ENCODE measurements at places on chromosomes 7 and 10.

GRCh38 chr10:103709341-103709920 is 145.9 kb downstream of the SH3PXD2A start:
- no peak for DNase-seq

GRCh38 chr7:45028920-45029344 is 28.9 kb downstream of the CCM2 start:
- no peak for DNase-seq

DNA sequence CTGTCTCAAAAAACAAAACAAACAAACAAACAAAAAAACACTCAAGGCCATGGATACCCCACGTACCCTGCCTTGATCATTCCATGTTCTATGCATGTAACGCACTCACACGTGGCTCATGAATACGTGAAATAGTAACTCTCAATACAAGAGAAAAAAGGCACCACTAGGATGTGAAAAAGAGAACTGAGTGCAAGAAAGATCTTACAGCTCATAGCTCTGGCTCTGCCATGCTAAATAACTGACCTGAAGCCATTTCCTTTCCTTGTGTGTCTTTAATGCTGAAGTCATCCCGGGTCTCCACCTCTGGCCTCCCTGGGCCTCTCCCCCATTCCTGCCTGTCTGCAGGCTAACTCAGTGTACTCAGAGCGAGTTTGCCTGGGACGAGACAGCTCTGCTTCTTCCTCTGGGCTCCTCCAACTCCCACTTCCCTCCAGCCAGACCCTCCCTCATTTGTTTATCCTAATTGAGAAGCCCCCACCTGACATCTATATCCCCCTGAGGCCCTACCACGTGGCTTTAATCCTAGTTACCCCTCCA is 117.3 kb downstream of the PRPF18 start:
- DNase-seq: no peak

DNA sequence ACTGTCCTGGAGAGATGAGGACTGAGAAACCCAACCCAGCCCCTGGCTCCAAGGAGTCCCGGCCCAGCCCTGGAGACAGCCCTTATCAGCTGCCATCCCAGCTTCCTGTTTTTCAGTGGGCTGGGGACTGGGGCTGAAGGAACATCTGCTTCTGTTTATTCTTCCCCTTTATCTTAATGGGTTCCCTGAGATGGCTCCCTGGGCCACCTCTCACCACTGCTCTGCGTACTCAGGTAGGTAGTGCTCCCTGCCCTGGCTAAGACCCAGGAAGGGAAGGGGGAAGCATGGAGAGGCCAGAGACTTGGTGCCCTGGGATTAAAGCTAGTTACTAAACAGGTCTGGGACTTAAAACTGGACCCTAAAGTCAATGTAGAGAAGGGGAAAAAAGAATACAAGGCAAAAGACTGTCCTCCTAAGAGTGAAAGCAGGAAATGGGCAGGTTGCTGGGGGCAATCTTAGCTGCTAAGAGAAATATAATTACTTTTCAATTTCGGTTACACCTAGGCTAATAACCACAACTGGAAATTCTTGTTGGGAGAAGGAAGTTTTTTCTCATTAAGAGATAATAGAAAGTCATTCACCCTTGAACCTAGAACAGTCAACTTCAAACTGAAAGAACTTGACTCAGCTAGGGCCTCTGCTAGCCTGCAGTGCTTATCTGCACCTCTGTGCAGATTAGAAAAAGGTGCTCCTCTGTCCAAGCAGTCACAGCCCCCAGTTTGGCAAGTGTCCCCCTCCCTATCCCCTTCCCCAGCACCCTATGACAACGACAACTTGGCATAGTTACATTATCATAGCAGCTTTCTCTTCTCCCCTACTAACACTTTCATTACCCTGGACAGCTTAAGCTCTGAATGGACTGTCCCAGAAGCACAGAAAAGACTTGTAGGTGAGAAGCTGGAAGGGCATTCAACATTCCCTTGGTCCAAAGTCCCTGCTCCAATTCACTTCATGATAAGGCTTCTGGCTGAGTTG is 65.6 kb upstream of the KDM7A start:
- no peak for DNase-seq

DNA sequence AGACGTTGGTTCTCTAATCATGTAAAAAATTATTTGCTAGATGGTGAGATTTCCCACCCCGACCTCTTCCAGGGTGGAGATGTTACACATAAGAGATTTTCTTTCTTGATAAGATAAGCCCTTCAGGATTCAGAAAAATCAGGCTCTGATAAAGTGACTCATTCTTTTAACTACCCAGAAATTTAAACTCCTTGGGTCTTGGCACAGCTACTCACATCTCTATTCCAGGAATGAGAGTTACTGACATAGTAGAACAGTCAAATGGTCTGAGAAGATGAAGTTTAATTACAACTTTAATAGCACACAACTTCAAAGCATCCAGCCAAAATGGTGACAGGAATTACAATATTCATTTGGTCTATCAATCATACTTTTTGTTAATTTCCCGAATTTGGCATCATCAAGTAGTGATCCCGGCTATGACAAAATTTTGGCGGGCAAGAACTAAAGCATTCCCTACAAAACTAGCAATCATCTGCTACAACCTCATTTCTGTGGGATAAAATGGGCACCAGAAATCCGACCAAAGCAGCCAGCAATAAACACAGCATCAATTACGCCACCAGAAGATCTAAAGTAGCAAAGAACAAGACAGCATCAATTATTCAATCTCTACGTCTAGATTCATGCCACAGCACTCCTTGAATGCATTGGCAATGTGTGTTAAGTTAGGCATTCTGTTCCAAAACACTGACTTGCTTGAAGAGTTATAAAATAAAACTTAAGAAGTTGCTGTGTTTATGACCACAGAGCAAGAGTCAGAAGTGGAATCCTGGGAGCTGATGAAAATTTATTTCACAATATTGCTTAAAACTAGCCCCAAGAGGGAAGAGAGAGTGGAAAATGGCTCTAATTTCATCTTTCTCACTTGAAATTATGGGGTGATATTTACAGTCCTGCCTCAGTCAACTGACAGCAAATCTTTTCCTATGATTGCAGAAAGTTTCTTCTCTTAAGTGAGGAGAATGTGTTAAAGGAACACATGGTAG is 565.7 kb upstream of the ANKRD30A start:
- no peak for DNase-seq

DNA sequence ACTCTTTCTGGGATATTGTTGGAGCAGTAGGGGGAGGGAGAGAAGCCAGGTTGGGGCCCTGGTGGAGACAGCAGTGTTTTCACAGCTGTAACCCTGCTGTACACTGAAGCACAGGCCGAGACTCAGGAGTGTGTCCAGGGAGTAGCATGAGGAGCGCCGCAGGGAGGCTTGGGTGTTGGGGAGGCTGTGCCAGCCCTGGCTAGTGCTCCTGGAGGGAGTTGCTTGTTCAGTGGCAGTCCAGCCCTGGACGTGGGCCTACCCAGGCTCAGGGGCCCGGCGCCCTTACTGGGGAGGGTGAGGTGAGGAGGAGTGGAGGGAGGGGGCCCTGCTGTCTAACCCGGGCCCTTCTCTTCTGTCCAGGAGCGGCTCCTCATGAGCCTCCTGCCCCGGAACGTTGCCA is 35.9 kb downstream of the ADCY1 start:
- DNase-seq: no peak

GRCh38 chr7:1947586-1948217 is 277.6 kb downstream of the ELFN1 start:
- DNase-seq: no peak

- no peak for DNase-seq
Observed at GRCh38 chr10:122342293-122343134, 32.0 kb upstream of the PLEKHA1 start.

DNA sequence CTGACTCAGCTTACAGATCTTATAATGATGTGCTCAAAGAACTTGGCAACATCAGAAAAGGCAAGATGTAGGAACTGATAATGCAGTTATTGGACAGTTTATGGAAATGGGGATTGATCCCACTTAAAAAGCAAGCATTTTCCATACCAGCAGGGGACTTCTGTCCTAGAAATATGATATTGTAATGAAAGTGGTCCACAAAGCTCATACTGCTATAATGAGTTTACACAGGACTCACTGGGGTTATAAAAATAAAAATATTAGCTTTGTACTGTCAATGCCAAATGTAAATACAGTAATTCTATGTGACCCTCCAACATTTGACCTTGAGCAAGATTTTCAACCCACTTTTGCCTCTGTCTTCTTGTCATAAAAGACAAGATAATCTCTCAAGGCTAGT is 145.5 kb upstream of the SEM1 start:
- no peak for DNase-seq

DNA sequence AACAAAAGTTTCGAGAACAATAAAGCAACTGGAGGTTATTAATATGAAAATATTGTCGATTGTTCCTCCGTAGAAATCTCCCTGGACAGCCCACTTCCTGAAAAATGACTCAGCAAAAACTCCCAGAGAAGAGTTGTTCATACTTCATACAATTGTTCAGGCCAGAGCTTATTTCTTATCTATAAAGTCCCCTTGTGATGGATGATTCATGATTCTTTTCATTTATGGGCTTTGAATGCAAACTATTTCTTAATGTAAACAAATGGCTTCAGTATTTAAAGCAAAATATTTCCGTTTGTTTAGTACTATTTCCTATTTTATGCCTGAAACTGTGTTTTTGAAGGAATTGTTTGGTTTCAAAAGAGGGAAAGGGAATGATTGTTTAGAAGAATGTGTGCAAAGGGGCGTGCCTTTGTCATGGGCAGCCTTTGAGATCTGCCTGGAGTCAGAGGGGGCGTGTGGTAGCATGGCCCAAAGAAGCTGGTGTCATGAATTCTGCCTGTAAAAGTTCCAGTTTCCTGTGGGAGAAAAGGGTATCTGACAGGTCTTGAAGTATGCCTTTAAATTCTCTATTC is 26.2 kb upstream of the EXOC6 start:
- DNase-seq: no peak

DNA sequence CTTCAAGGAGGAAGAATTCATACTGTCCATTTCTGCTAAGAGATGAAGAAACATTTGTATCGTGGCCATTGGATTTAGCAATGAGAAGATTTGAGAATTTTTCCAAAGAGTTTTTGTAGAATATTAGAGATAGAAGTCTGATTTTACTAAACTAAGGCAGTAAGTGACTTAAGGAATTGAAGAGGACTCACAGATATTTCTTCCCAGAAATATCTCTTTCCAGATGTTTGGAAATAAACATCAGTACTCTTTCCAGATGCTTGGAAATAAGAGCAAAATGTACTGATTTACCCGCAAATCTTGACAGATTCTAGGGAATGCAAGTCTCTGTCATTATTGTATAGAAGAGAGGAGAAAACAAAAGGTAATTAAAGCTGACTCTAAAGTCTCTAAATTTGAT is 91.3 kb downstream of the IMMP2L start:
- no peak for DNase-seq

DNA sequence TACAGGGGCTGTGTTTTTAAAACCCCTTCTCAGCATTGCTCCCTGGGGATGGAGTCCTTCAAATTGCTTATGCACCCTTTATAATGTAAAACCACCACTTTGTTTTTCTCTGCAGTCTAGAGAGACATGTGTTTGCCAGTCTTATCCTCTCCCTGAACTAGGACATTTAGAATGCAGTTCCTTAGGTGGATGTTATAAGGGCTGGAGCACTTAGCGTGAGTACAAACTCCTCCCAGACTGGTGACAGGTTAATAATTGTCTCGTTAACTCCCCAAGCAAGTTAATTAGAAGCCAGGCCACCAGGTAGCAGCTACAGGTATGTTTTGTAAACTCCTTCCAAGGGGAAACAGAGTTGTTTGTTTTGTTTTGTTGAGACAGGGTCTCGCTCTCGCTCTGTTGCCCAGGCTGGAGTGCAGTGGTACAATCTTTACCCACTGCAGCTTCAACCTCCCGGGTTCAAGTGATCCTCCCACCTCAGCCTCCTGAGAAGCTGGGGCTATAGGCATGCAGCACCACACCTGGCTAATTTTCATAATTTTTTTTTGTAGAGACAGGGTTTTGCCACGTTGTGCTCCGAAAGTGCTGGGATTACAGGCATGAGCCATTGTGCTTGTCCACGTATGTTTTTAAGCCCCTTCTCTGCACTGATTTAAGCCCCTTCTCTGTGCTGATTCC is 100.2 kb downstream of the FAM107B start:
- DNase-seq: no peak

DNA sequence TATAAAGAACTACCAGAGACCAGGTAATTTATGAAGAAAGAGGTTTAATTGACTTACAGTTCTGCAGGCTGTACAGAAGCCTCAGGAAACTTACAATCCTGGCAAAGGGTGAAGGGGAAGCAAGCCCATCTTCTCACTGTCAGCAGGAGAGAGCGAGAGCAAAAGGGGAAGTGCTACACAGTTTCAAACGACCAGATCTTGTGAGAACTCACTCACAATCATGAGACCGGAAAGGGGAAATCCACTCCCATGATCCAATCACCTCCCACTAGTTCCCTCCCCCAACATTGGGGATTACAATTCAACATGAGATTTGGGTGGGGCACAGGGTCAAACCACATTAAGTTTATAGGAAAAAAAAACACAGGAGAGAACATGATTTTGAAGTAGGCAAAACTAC is 222.1 kb upstream of the SHH start:
- DNase-seq: no peak

DNA sequence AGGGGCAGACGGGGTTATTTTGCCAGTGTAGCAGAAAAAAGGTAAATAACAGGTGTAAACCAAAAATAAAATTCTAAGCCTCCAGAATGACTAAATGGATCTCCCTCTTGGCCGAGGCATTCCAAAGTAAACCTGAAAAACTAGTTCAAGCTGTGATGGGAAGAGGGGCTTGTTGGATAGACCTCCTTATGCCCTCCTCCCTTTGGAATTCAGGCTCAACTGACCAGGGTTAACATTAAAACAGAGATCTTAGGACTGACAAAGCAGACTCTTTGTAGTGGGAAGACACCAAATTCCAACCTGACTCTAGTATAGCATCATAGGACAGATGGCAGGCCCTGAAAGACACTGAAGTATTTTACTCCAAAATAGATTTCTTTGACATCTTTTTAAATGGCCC is 113.8 kb upstream of the ITGB1 start:
- no peak for DNase-seq

- no peak for DNase-seq
Observed at GRCh38 chr10:100883312-100883821, 29.4 kb upstream of the SLF2 start.

GRCh38 chr10:80051993-80052392 is 26.5 kb upstream of the TMEM254 start:
- no peak for DNase-seq

DNA sequence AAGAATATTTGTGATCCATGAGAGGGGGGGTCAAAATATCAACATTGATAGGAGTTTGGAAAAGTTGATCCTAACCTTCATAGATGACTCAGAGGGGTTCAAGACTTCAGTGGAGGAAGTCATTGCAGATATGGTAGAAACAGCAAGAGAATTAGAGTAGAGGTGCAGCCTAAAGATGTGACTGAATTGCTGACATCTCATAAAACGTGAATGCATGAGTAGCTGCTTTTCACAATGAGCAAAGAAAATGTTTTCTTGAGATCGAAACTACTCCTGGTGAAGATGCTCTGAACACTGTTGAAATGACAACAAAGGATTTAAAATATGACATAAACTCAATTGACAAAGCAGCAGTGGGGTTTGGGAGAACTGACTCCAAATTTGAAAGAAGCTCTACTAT is 700.7 kb upstream of the FZD8 start:
- no peak for DNase-seq

GRCh38 chr7:127983804-127984332 is 47.4 kb downstream of the LRRC4 start:
- DNase-seq: no peak
